ENCODE measurements at places on chromosomes 7 and 10.
A peak's percentile ranks its signal among the peaks of the same experiment; 100 is the strongest.

DNA sequence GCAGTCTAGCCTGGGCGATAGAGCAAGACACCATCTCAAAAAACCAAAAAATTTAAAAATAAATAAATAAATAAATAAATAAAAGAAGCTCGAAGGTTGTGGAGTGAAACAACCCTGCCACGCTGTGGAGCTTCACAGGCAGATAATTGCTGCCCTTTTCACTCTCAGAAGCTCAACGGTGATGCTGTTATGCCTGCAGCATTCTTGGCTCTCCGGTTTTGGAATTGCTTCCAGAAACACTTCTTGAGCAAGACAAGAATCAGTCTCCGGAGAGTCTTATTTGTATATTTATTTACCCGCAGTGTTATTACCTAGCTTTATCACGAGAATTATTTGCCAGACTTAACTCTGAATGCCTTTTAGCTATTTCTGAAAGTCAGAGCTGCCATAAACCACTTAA lies 40.5 kb upstream of the UBE2H start:
- DNase-seq: no peak
- H3K36me3 ChIP-seq: no peaks in the 10 kb centered on the region
- no peaks in the 10 kb centered on the region for H3K27me3 ChIP-seq
- H3K4me1 ChIP-seq: no peaks in the 10 kb centered on the region

DNA sequence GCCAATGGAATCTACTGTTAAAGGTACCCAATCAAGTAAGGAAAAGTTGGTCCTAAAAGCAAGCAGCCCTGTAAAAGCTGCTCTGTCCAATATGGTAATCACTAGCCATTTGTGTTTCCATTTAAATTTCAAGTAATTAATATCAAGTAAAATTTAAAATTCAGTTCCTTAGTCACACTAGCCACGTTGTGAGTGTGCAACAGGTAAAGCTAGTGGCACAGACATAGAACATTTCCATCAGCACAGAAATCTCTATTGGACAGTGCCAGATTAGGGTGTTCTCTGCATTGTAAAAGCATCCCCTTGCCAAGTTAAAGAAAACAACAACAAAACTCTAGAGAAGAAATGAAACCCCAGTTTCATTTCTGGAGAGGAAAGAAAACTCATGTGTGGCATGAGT lies 4.4 kb downstream of the CAV1 start:
- no peak overlapping the region for H3K4me3 ChIP-seq

DNA sequence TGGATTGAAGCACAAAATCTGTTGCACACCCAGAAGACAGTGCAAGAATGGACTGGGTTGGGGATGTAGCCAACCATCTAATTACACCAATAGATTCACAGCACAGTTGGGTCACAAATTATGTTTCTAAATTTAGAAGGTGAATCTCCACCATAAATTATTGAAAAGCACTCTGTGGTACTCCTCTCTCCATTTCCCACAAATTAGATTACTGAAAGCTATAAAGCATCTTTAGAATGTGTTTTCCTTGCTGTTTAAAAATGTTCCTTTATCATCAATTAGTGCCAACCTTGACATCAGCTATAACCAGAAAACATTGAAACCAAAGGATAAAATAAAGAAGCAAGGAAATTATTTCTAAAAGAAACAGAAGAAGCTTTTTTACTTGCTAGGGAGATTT lies 39.9 kb upstream of the HDAC9 start:
- DNase-seq: no peak
- no peaks in the 10 kb centered on the region for H3K27me3 ChIP-seq
- no peaks in the 10 kb centered on the region for H3K4me1 ChIP-seq
- no peaks in the 10 kb centered on the region for H3K36me3 ChIP-seq
- no peak overlapping the region for H3K4me3 ChIP-seq

DNA sequence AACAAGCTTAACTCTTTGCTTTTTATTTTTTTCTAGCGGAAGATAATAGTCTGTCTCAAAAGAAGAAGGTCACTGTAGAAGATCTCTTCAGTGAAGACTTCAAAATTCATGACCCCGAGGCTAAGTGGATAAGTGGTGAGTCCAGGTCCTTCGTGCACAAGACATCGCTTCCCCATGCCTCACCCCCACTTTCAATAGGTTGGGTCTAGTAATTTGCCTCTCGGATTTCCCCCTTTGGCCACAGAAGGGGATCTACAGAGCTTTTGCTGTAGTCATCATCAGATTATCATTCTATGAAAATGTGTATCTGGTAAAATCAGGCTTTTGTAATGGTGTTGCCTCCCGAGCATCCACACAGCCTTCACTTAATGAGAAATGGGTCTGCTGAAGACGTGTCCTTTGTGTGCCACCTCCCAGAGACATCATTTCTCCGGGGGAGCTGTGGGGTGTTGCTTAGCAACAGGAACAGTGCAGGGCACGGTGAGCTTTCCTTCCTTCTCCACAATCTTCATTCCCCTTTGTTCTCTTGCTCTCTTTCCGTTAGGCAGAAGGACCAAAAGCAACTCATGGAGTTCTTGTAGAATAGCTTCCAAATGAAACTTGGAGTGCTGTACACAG lies 422.8 kb downstream of the DPP6 start:
- H3K27ac ChIP-seq: no peak overlapping the region
- no peaks in the 10 kb centered on the region for H3K27me3 ChIP-seq
- no peaks in the 10 kb centered on the region for H3K36me3 ChIP-seq
- no peaks in the 10 kb centered on the region for H3K4me1 ChIP-seq

DNA sequence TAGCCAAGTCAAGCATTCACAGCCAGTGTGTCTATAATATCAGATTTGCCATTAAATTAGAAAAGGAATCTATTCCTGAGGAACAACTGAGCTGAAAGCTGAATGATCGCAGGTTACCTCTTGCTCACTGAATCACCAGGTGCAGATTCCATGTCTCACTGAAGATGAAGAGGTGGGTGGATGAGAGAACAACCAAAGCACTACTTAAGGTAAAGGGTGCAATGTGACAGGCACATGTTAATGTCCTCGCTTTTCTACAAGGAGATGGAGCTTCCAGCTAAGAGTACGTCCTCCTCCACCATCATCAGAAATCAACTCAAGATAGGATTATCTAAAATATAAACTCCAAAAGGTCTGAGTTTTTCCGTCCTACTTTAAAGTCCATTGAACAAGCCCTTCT lies 4.6 kb downstream of the SORCS1 start:
- DNase-seq: no peak
- H3K4me3 ChIP-seq: no peak overlapping the region
- H3K27me3 ChIP-seq: peaks cover 8% of the 10 kb centered on the region

GRCh38 chr7:136998495-136998894 lies 130.0 kb downstream of the CHRM2 start:
- no peaks in the 10 kb centered on the region for H3K36me3 ChIP-seq
- no peak overlapping the region for H3K27ac ChIP-seq
- H3K4me3 ChIP-seq: no peak overlapping the region

DNA sequence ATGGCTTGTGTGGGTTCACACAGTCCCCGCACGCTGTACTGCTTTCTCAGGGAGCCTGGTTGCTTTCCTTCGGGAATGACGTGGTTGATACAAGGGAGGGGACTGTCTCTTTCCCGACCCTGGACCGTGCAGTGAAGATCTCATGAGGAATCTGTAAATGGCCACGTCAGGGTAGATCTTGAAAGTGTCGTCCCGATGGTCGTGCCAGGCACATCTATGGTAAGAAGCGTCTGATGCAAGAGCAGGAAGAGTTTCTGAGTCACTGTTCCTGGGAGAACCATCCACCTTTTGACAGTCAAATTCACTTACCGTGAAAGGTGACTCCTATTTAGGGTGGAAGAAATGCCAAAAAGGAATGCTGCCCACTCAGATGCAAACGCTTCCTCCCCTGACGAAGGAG lies 500.4 kb downstream of the PTPRN2 start:
- H3K4me1 ChIP-seq: no peaks in the 10 kb centered on the region
- no peak for DNase-seq
- no peak overlapping the region for H3K4me3 ChIP-seq
- H3K36me3 ChIP-seq: no peaks in the 10 kb centered on the region
- no peaks in the 10 kb centered on the region for H3K27me3 ChIP-seq

DNA sequence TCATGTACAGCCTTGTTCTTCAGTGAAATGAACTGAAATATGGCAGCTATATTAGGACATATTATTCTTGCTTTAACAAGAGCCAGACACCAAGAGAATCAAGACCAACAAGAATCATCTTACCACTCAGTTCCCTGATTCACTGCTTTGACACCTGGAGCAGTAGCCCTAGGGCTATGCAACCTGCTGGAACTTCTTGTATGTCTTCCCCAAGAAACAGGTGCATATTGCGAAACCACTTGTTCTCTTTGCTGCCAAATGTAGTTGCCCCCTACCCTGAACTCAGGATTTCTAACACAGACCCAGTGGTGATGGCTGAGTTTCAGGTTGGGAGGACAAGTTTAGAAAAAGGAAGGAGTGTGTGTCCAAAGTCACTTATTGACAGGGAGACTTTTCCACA lies 46.1 kb downstream of the WIPF3 start:
- H3K36me3 ChIP-seq: no peaks in the 10 kb centered on the region
- no peaks in the 10 kb centered on the region for H3K4me1 ChIP-seq
- no peak overlapping the region for H3K27ac ChIP-seq
- no peak overlapping the region for H3K4me3 ChIP-seq
- peaks cover 2% of the 10 kb centered on the region for H3K27me3 ChIP-seq

DNA sequence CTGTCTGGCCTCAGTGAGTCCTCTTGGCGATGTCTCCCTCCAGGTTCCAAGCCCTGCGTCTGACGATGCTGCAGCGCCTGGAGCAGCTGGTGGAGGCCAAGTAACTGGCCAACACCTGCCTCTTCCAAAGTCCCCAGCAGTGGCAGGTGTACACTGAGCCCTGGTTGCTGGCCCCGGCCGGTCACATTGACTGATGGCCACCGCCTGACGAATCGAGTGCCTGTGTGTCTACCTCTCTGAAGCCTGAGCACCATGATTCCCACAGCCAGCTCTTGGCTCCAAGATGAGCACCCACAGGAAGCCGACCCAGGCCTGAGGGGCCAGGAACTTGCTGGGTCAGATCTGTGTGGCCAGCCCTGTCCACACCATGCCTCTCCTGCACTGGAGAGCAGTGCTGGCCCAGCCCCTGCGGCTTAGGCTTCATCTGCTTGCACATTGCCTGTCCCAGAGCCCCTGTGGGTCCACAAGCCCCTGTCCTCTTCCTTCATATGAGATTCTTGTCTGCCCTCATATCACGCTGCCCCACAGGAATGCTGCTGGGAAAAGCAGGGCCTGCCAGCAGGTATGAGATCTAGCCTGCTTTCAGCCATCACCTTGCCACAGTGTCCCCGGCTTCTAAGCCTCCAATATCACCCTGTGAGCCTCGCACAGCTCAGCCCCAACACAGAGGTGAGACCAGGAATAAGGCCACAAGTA lies 7.3 kb upstream of the ZNF22 start:
- no peak overlapping the region for H3K4me3 ChIP-seq
- H3K27me3 ChIP-seq: no peaks in the 10 kb centered on the region
- H3K27ac ChIP-seq: no peak overlapping the region
- DNase-seq: no peak
- peaks cover 14% of the 10 kb centered on the region for H3K4me1 ChIP-seq

- no peak overlapping the region for H3K27ac ChIP-seq
- H3K4me1 ChIP-seq: no peaks in the 10 kb centered on the region
- H3K27me3 ChIP-seq: no peaks in the 10 kb centered on the region
- no peaks in the 10 kb centered on the region for H3K36me3 ChIP-seq
Measured at GRCh38 chr7:87188930-87189329, 30.6 kb downstream of the TMEM243 start.

GRCh38 chr7:24573554-24574338 lies 494 bp downstream of the PALS2 start:
- H3K4me3 ChIP-seq: peak overlapping the region; percentile 67
- H3K4me1 ChIP-seq: peaks cover 4% of the 10 kb centered on the region
- H3K27me3 ChIP-seq: no peaks in the 10 kb centered on the region
- no peaks in the 10 kb centered on the region for H3K36me3 ChIP-seq
- DNase-seq: peak; percentile 25
- H3K27ac ChIP-seq: peak overlapping the region; percentile 82

GRCh38 chr10:100167553-100168312 lies 18.1 kb downstream of the ERLIN1 start:
- DNase-seq: no peak
- no peaks in the 10 kb centered on the region for H3K36me3 ChIP-seq
- no peaks in the 10 kb centered on the region for H3K4me1 ChIP-seq
- H3K27ac ChIP-seq: no peak overlapping the region

DNA sequence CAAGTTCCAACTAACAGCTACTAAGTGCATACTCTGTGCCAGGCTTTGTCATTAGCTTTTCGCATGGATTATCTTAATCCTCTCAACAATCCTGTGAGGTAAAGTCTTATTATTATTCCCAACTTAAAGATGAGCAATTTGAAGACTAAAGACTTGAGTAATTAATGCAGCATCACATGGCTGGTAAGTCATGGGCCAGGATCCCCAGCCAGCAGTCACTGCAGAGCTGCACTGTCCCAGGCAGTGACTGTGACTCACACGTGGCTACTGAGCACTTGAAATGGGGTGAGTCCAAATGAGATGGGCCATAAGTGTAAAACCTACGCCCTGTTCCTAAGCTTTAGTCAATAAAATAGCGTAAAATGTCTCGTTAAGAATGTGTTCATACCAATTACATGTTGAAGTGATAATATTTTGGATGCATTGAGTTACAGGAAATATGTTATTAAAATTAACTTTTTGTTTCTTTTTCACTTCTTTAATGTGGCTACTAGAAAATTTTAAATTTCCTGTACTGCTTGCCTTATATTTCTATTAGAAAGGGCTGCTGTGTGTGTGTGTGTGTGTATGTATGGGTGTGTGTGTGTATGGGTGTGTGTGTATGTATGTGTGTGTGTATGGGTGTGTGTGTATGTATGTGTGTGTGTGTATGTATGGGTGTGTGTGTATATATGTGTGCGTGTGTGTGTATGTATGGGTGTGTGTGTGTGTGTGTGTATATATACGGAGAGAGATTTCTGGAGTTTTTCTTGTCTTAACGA lies 756.3 kb downstream of the AUTS2 start:
- H3K36me3 ChIP-seq: no peaks in the 10 kb centered on the region
- no peak overlapping the region for H3K27ac ChIP-seq
- peaks cover 4% of the 10 kb centered on the region for H3K4me1 ChIP-seq
- H3K27me3 ChIP-seq: no peaks in the 10 kb centered on the region

- no peak overlapping the region for H3K27ac ChIP-seq
- no peaks in the 10 kb centered on the region for H3K36me3 ChIP-seq
- no peak for DNase-seq
- no peak overlapping the region for H3K4me3 ChIP-seq
- H3K27me3 ChIP-seq: no peaks in the 10 kb centered on the region
Measured at GRCh38 chr7:17412883-17413282, 114.4 kb downstream of the AHR start.

DNA sequence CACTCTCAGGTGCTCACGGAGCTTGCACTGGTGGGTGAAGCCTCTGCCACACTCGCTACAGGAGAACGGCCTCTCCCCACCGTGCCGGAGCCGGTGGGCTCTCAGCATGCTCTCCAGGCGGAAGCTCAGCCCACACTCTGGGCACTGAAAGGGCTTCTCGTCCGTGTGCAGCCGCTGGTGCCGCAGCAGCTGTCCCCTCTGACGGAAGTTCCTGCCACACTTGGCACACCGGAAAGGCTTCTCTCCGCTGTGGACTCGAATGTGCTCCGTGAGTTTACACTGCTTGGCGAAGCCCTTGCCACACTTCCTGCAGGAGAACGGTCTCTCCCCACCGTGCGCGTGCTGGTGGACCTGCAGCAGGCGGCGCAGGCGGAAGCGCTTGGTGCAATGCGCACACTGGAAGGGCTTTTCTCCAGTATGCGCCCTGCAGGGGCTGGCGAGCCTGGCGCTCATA lies 19.3 kb downstream of the ZNF786 start:
- H3K4me1 ChIP-seq: no peaks in the 10 kb centered on the region
- no peaks in the 10 kb centered on the region for H3K27me3 ChIP-seq
- DNase-seq: no peak

Measured in prostate gland (tissue), 2 donors.